ENCODE measurements at places on chromosomes 1 and 21.

- DNase-seq = peak; percentile 40
Observed at GRCh38 chr1:204746838-204747442, 61.4 kb upstream of the LRRN2 start.

DNA sequence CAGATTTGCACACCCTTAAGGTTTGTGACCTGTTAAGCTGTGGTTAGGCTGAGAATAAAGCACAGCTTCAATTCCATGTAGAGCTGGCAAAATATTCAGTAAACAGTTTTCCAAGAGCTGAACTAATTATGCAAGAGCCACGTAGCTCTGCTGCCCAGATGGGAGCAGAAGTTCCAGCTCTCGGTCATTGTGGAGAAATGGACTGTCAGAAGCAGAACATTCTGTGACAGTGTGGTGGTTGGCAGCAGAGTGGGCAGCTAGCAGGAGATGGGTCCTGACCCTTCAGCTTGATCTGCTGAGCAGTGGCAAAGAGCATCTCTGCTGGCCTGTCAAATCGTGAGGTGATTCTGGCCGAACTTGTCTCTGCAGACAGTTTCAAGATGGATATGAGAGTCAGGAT lies 23.2 kb downstream of the RHOU start:
- DNase-seq = no peak

DNA sequence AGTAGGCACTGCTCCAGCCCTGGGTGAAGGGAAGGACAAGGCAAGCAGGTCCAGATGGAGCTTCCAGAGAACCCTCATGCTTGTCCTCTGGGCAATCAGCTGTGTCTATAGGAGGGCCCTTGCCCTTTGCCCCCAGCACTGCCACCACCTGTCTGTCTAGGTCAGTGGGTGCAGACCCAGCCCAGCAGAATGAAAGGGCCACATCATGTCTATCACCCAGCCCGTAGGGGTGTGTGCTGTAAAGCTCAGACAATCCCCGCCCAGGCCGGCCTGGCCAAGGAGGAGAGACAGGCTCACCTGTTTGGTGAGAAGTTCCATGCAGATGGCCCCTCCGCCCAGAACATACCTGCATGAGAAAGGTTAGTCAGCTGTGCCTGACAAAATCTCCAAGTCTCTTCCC lies 7.0 kb downstream of the UBE2Q1 start:
- no peak for DNase-seq

- DNase-seq = no peak
Observed at GRCh38 chr1:40758578-40759343, 24.8 kb upstream of the KCNQ4 start.

- DNase-seq = no peak
Observed at GRCh38 chr1:93167006-93167405, 13.2 kb downstream of the TMED5 start.

- no peak for DNase-seq
Observed at GRCh38 chr1:54995013-54995760, 3.5 kb upstream of the BSND start.

DNA sequence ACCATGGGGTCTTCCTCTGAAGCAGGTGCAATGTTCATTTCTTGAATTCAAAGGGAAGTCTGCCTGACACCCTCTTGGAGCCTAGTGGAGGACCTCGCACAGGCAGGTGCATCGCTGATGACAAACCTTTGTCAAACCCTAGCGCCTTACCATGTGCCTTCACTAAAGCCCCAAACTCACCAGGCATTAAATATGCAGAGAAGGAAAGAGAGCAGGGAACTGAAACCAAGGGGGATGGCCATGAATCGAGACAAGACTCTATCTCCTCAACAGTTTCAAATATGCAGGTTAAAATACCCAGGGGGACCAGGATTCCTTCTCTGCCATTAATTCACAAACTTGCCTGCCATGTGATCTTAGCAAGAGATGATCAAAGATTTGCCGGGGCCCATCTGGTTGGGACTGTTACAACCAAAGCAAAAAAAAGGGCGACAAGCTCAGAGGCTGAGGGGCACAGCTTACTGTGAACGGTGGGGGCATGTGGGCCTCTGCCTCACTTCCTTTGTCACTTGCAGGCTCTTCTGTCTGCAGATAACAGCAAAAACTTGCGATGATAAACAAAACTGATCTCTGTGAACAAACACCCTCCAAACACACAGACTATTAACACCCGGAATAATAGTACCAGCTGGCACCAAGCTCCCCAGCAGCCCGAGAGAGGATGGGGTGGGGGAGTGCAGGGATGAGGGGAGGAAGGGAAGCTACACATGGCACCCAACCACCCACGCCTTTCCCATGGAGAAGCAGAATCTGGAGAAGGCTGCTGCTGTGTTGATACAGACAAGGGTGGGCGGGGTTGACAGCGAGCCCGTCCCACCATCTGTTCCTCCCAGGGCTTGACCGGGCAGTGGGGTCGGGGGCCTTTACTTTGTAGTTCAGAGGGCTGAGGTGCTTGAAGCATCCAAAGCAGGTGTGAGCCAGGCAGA lies 33.9 kb downstream of the TMEM63A start:
- peak; percentile 33 for DNase-seq

DNA sequence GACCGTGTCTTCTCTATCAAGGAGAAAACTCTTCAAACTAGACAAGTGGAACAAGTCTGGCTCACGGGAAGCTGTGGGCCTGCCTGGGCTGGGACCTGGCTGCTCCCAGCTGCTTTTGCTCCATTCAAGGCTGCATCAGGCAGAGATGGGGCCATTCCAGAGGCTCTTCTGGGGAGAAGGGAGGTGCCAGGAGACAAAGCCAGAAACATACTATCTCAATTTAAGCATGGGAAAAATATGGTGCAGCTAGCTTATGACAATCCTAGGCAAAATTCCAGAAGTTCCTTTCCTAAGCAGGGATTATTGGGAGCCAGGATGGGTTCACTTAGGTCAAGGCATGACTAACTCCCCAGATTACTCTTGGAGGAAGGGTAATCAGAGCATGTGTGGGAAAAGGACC lies 90.8 kb upstream of the SLC2A1 start:
- DNase-seq = no peak

- no peak for DNase-seq
Observed at GRCh38 chr1:30758785-30759380, 1.3 kb upstream of the LAPTM5 start.

- DNase-seq = no peak
Observed at GRCh38 chr1:194684636-194685035, 1498.2 kb upstream of the B3GALT2 start.

DNA sequence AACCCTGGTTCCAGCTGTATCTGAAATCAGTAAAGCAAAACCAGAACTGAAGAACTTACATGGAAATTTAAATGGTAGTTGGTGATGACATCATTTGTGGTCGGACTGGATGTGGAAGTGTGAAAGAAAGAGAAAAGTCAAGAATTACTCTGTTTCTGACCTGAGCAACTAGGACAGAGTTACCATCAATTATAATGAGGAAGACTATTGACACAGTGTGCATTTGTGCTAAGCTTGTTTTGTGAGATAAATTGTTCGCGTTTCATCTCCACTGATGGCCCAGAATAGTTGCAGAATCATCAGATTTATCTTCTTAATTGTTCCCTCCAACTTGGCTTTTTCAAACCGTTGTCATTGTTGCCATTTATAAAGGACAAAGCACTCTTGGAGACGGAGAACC lies 410.6 kb upstream of the DEPDC1 start:
- no peak for DNase-seq

- no peak for DNase-seq
Observed at GRCh38 chr1:187009320-187009719, 180.6 kb downstream of the PLA2G4A start.

DNA sequence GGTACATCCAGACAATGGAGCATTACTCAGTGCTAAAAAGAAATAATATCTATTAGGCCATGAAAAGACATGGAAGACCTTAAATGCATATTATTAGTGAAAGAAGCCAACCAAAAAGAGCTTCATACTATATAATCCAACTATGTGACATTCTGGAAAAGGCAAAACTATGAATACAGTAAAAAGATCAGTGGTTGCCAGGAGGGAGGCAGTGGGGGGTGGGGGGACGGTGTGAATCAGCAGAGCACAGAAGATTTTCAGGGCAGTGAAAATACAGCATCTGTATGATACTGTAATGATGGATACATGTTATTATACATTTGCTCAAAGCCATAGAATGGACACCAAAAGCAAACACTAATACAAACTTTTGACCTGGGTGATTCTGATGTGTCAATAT lies 339.4 kb upstream of the SNX7 start:
- DNase-seq = no peak

DNA sequence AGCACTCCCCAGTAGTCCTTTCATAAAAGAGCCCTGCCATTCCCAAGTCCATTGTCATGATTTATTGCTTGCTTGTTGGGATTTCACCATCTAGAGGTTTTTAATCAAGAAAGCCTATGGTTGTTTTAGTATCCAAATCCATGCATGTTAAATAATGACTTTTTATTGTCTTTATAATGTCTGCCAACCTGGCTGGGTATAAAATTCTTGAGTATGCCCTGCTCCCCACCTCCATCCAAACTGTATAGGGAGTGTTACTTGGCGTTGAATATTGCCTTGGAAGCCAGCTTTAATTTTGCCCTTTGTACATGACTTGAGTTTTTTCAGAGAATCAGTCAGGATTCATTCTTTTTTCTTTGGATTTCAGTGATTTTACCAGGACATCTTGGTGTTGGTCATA lies 44.2 kb downstream of the DISC1 start:
- DNase-seq = no peak

DNA sequence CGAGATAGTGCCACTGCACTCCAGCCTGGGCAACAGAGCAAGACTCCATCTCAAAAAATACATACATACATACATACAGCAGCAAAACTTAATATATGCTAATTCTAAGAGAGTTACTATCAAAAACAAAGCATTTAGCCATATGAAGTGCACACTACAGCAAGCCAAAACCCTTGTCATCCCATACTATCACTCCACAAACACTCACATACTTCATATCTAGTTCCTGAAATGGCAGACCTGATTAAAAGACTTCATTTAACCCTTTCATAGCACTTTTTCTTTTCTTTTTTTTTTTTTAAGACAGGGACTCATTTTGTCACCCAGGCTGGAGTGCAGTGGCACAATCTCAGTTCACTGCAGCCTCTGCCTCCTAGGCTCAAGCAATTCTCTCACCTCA lies 65.6 kb downstream of the COP1 start:
- DNase-seq = no peak

GRCh38 chr1:21773585-21773984 lies 9.4 kb downstream of the USP48 start:
- peak; percentile 17 for DNase-seq

GRCh38 chr1:119573886-119574285 lies 66.9 kb downstream of the HSD3B1 start:
- no peak for DNase-seq

- no peak for DNase-seq
Observed at GRCh38 chr1:200198236-200198635, 170.7 kb downstream of the NR5A2 start.

DNA sequence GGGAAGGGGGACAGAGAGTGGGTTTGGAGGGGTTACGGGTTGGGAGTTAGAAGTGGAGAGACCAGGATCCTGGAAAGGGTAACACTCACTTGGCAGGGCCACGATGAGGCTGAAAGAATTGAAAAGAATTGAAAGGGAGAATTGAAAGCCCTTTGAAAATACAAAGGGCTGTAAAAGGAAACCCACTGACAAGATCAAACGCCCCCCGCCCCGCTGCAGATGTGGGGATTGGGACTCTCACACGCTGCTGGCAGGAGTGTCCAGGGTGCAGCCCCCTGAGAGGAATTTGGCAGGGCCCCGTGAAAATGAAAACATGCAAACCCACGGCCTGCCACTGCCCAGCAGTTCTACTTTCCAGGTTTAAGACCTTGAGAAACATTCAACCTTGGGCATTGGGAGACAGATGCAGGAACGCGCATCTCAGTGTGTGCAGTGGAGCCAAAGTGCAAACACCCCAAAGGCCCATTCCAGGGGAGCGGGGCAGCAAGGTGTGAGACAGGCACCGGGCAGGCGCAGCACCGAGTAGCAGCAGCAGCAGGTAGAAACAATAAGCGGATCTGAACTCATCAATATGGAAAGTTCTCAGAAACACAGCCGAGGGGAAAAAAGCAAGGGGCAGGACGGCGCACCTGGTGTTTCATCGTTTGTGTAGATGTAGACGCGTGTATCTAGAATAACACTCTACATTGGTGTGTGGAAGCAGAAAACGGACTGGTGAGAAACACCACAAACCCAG lies 8.3 kb upstream of the TNFRSF1B start:
- DNase-seq = no peak

GRCh38 chr1:57532299-57532698 lies 108.4 kb upstream of the DAB1 start:
- DNase-seq = no peak

- DNase-seq = peak; percentile 46
Observed at GRCh38 chr1:26723013-26723991, 27.5 kb downstream of the ARID1A start.

DNA sequence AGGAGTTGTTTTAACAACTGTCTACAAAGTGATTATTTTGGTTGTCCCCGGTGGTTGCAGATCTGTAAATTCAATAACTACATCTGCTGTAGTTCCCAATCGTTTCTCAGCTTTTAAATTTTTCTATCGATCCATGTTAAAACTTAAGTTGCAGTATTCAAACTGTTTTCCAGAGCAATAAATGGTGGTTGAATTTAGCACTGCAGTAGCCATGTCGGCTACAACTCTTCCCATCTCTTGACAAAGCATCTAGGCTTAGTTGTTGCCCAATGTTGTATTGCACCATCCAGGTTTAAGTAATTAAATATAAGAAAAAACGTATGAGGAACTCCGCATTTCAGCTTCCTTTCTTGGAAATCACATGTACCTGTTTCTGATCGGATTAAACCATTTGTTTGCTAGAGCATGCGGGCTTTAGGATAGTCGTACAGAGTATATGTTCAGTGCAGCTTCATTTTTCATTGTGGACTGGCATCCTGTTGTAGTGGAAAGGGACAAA lies 996 bp downstream of the CNIH4 start:
- DNase-seq = no peak

DNA sequence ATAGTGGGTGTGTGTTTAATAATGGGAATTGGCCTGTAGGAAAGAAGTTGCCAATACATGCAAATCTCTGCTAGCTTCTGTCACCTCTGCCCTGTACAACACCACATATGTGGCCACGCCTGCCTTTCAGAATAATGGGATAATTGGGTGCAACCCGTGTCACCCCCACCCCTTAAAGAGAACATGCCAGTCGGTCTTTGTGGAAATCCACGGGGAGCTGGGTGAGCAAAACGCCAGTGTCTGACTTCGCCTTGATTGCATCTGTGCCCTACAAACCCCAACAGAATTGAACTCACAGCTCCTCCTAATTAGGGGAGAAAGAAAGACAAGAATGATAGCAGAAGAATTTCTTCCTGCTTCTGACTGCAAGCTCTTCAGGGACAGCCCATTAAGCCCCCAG lies 6.4 kb upstream of the PLXNA2 start:
- no peak for DNase-seq

- DNase-seq = no peak
Observed at GRCh38 chr1:176994931-176995596, 169.4 kb downstream of the ASTN1 start.

DNA sequence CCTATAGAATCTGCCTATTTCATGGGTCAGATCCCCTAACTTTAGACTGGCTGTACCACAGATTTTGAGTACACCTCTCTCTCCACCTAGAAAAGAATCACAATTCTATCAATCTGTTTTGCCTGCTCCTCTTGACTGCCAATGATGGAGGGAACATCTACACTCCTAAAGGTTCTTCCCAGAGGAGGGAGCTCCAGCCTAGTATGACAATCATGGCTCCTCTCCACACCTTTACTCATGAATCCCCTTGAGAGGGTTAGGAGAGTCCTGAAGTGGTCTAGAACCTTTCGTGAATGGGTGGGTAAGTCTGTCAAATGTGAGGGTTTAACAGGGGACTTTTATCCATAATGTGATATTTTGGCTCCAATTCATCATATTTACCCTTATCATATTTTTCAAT lies 48.0 kb downstream of the DNAI4 start:
- no peak for DNase-seq

Measured in CD4-positive, alpha-beta T cell treated with Interleukin-6 at 100 ng/mL for 8 hours (primary cell).